ENCODE measurements at places on chromosomes 12 and 14.

DNA sequence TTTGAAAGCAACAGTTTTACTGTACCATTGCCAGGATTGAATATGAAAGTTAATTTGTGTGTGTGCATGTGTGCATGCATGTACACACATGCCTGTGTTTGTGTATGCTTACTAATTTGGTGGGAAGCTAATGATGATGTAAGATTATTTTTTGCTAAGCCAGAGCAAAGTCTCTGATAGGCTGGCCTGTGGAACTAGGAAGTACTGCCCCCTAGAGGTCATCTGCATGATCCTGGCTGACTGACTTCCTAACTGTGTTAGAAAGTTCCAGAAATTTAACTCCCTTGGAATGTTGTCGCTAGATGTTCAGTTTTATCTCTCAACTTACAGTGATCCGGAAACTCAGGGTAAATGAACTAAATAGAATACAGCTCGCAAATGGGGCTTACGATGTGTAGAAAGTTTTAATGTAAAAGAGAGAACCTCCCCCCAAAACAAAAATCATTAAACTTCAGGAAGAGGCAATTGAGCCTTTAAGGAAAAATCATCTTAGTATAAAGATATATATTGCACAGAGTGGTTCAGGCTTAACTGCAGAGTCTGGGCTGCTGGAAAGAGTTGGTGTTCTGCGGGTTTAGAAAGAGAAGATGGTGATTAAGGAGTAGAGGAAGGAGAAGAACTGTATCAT lies 34.3 kb upstream of the SLC38A1 start:
- no peak overlapping the region for H3K27ac ChIP-seq
- no peaks in the 10 kb centered on the region for H3K36me3 ChIP-seq
- H3K4me1 ChIP-seq, result no peaks in the 10 kb centered on the region
- H3K27me3 ChIP-seq, result no peaks in the 10 kb centered on the region
- no peak for DNase-seq

- peaks cover 9% of the 10 kb centered on the region for H3K4me1 ChIP-seq
- H3K27me3 ChIP-seq, result peaks cover 3% of the 10 kb centered on the region
- no peak overlapping the region for H3K27ac ChIP-seq
- H3K36me3 ChIP-seq, result peaks cover 26% of the 10 kb centered on the region
- no peak for DNase-seq
Measured at GRCh38 chr12:32559434-32559833, 119.7 kb upstream of the DNM1L start.

- peaks cover 44% of the 10 kb centered on the region for H3K36me3 ChIP-seq
- H3K4me1 ChIP-seq, result peaks cover 63% of the 10 kb centered on the region
- peak within 1 kb of the TSS; percentile 98 for H3K4me3 ChIP-seq
- H3K27ac ChIP-seq, result peak within 1 kb of the TSS; percentile 99
Measured at GRCh38 chr12:54000116-54001114, at the start of gene HOXC9. TSS of gene HOXC9 (plus strand) at chr12:54000161. CDS start at chr12:54000189, 28 bp downstream.

DNA sequence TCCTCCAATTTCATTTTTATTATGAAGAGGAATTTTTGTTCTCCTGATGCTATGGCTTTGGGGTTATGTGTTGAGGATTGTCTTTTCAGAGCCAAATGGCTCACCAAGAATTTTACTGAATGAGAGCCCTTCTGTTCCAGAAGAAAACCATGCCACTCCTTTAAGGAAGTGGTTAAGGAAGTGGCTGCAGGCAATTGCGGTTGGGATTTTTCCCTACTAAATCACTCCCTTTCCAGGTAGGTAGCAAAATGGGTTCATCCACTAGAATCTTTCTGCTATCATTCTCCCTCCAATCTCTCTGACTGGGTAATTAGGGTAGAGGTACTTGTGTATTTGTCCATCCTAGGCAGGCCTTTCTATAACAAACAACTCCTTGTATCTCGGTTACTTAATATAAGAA lies 163.1 kb downstream of the TTC8 start:
- no peaks in the 10 kb centered on the region for H3K4me1 ChIP-seq
- no peaks in the 10 kb centered on the region for H3K36me3 ChIP-seq
- H3K27me3 ChIP-seq, result peaks cover 13% of the 10 kb centered on the region

DNA sequence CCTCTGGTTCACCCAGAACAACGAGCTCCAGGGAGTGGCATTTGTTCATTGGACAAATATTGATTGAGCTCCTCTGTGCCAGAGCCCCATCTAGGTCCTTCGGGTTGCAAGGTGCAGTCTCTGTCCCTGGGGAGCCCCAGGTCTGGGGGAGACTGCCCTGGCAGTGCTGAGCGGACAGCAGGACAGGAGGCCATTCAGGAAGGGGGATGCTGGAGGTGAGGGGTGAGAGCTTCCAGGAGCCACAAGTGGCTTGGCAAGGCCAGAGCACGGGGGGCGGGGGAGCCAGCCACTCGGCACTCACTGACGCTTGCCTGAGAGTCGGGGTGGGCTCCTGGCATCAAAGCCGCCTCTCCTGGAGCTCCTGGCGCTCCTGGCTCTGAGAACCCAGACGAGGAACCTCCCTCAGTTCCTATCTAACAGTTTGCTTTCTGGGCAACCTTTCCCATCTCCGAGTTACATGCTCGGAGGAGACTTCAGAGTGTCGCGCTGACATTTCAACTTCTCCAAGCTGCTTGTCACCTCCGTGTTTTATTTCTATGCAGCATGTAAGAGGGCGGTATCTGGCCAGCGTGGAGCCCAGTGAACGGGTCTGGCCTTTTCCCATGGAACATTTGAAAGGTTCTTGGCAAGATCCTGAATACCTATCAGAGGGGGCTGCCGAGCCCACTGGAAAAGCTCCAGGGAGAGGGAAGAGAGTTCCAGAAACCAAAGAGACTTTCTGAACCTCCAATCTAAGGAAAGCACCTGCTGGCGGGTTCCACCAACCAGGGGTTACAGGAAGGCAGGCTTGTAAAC lies 62.0 kb upstream of the BCL11B start:
- no peak overlapping the region for H3K4me3 ChIP-seq
- H3K4me1 ChIP-seq, result peaks cover 10% of the 10 kb centered on the region
- no peaks in the 10 kb centered on the region for H3K36me3 ChIP-seq

DNA sequence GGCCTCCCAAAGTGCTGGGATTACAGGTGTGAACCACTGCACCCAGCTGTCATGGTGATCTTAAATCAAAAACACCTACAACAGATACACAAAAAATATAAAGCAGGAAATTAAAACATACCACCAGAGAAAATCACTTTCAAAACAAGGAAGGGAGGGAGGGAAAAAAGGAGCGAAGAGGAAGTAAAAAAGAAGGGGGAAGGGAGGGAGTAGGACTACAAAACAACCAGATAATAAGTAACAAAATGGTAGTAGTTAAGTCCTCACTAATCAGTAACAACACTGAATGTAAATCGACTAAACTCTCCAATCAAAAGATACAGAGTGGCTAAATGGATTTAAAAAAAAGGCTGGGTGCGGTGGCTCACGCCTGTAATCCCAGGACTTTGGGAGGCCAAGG lies 89.0 kb downstream of the SH2B3 start:
- peak overlapping the region; percentile 77 for H3K27ac ChIP-seq
- no peak for DNase-seq
- H3K4me3 ChIP-seq, result no peak overlapping the region
- H3K27me3 ChIP-seq, result no peaks in the 10 kb centered on the region

DNA sequence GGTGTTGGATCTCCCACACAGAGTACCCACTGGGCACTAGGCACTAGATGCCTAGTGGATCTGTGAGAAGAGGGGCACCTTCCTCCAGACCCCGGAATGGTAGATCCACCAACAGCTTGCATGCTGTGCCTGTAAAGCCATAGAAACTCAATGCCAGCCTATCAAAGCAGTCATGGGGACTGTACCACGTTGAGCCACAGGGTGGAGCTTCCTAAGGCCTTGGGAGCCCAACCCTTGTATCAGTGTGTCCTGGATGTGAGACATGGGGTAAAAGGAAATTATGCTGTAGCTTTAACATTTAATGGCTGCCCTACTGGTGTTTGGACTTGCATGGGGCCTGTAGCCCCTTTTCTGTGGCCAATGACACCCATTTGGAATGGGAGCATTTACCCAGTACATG lies 1024.9 kb downstream of the TMEM121 start:
- no peaks in the 10 kb centered on the region for H3K4me1 ChIP-seq
- H3K4me3 ChIP-seq, result no peak overlapping the region
- H3K27ac ChIP-seq, result no peak overlapping the region
- DNase-seq, result no peak
- H3K36me3 ChIP-seq, result no peaks in the 10 kb centered on the region

GRCh38 chr12:115011703-115012102 lies 327.7 kb upstream of the TBX3 start:
- peaks cover 33% of the 10 kb centered on the region for H3K27me3 ChIP-seq
- DNase-seq, result no peak
- peaks cover 31% of the 10 kb centered on the region for H3K4me1 ChIP-seq
- H3K27ac ChIP-seq, result no peak overlapping the region
- H3K4me3 ChIP-seq, result no peak overlapping the region
- H3K36me3 ChIP-seq, result no peaks in the 10 kb centered on the region

- no peaks in the 10 kb centered on the region for H3K36me3 ChIP-seq
- peaks cover 3% of the 10 kb centered on the region for H3K27me3 ChIP-seq
- H3K4me1 ChIP-seq, result no peaks in the 10 kb centered on the region
- no peak overlapping the region for H3K27ac ChIP-seq
- no peak overlapping the region for H3K4me3 ChIP-seq
Measured at GRCh38 chr14:26070443-26070842, 527.4 kb downstream of the NOVA1 start.

GRCh38 chr12:68237078-68237477 lies 11.5 kb upstream of the IL26 start:
- peaks cover 6% of the 10 kb centered on the region for H3K4me1 ChIP-seq
- H3K27ac ChIP-seq, result no peak overlapping the region
- peaks cover 5% of the 10 kb centered on the region for H3K27me3 ChIP-seq
- no peak for DNase-seq

- H3K4me3 ChIP-seq, result no peak overlapping the region
- H3K27ac ChIP-seq, result no peak overlapping the region
- peaks cover 46% of the 10 kb centered on the region for H3K36me3 ChIP-seq
- no peaks in the 10 kb centered on the region for H3K4me1 ChIP-seq
- peaks cover 2% of the 10 kb centered on the region for H3K27me3 ChIP-seq
Measured at GRCh38 chr12:98727196-98727595, 82.1 kb downstream of the APAF1 start.

GRCh38 chr12:57320639-57321038 lies 69.7 kb upstream of the STAC3 start:
- H3K4me1 ChIP-seq, result peaks cover 7% of the 10 kb centered on the region
- no peaks in the 10 kb centered on the region for H3K27me3 ChIP-seq
- H3K36me3 ChIP-seq, result peaks cover 4% of the 10 kb centered on the region

- H3K27me3 ChIP-seq, result no peaks in the 10 kb centered on the region
- peaks cover 18% of the 10 kb centered on the region for H3K4me1 ChIP-seq
- no peak overlapping the region for H3K4me3 ChIP-seq
- no peak for DNase-seq
Measured at GRCh38 chr12:49832836-49833421, 4.7 kb upstream of the NCKAP5L start.

- H3K27ac ChIP-seq, result no peak overlapping the region
- peaks cover 9% of the 10 kb centered on the region for H3K36me3 ChIP-seq
- DNase-seq, result no peak
- peaks cover 13% of the 10 kb centered on the region for H3K27me3 ChIP-seq
Measured at GRCh38 chr12:6692888-6693287, 3.7 kb upstream of the ZNF384 start.

GRCh38 chr12:66290716-66291200 lies 11.5 kb upstream of the HELB start:
- H3K36me3 ChIP-seq, result no peaks in the 10 kb centered on the region
- DNase-seq, result no peak
- H3K27me3 ChIP-seq, result peaks cover 18% of the 10 kb centered on the region

DNA sequence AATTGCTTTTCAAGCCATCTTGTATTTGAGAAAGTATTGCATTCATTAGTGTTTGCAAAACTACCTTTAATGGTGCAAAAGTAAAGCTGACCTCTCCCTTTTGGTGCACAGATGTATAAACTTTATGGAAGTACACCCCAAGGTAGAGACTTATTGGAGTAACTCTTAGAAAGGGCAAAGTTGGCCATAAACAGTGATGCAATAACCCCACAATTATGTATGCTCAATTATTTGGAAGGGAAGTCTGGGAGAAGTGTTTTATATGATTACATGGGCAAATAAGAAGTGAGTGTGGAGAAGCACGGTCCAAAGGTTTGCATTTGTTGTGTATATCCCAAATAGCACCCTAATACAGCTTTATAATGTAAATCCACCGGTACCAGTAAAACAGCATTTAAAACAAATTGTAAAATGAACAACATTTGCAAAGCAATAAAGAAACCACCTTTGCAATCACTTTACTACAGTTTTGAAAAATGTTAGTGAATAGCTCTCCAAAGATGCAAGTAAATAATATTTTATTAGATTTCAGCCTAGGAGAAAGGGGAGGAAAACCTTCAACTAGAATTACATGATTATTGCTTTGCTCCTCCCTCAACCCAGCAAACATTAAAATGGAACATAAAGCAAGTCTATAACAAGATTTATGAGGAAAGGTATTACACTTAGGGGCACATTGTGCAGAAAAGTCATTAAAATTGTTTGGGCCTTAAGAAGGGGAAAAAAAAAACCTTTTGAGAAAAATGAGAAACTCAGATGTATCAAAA lies 70.5 kb downstream of the HMGA2 start:
- H3K27ac ChIP-seq, result peak overlapping the region; percentile 28
- peaks cover 2% of the 10 kb centered on the region for H3K27me3 ChIP-seq
- H3K4me1 ChIP-seq, result peaks cover 90% of the 10 kb centered on the region
- peaks cover 34% of the 10 kb centered on the region for H3K36me3 ChIP-seq
- DNase-seq, result no peak
- peak overlapping the region; percentile 11 for H3K4me3 ChIP-seq

DNA sequence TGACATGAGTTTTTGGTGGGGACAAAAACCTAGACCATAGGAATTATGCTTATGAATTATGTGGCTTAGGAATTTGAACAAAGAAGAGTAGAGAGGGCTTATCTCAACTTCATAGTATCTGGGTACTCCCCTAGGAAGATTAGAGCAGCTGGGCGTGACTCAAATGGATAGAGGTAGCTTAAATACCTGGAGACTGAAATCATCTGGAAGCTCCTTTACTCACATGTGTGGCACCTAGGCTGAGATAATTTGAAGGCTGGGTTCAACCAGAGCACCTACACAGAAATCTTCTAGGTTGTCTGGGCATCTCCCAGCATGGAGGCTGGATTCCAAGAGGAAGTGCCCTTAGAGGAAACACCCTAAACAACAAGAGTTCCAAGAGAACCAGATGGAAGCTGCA lies 393.9 kb downstream of the ADAMTS20 start:
- H3K27ac ChIP-seq, result no peak overlapping the region
- H3K36me3 ChIP-seq, result peaks cover 5% of the 10 kb centered on the region
- peaks cover 4% of the 10 kb centered on the region for H3K27me3 ChIP-seq
- H3K4me3 ChIP-seq, result no peak overlapping the region
- no peak for DNase-seq
- peaks cover 6% of the 10 kb centered on the region for H3K4me1 ChIP-seq

DNA sequence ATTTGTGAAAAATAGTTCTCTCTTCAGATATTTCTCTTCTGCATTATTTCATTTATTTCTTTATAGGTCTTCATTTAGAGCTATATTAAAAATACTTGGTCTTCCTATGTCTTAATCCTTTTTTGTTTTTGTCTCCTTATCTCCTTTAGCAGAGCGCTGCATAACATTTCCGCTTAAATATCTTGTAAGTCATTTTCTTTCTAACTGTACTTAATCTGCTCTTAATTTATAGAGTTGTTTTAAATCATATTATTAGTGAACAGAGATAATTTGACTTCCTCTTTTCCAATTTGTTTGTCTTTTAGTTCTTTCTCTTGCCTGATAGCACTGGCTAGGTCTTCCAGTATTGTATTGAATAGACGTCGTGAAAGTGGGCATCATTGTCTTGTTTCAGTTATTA lies 18.0 kb downstream of the LUM start:
- no peak overlapping the region for H3K4me3 ChIP-seq
- no peak overlapping the region for H3K27ac ChIP-seq
- H3K27me3 ChIP-seq, result peaks cover 3% of the 10 kb centered on the region
- H3K36me3 ChIP-seq, result peaks cover 11% of the 10 kb centered on the region
- DNase-seq, result no peak

GRCh38 chr14:87113286-87113685 lies 879.7 kb downstream of the GALC start:
- no peaks in the 10 kb centered on the region for H3K27me3 ChIP-seq
- DNase-seq, result no peak
- H3K4me3 ChIP-seq, result no peak overlapping the region
- H3K4me1 ChIP-seq, result peaks cover 2% of the 10 kb centered on the region
- H3K36me3 ChIP-seq, result no peaks in the 10 kb centered on the region

Measured in nephron progenitor cell (in vitro differentiated cells).